ENCODE measurements at places on chromosomes 12 and 14.

DNA sequence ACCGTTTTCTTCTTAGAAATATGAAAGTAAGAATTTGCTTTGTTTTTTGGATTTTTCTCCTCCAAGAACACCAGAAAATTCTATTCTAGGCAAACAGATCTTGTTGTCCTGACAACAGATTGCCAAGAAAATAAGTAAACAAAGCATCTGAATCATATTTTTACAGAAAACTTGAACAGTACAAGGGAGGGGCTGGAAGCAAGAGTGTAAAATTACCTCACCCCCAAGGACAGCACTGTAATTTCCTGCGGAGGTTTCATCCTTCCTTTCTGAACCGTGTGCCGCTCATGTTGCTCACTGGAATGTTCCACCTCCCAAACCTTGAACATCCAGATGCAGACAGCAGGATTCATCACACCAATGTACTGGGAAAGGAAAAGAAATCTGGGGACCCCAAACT, 5.4 kb upstream of the CAMKK2 start:
- DNase-seq = no peak

- no peak for DNase-seq
Observed at GRCh38 chr14:32256576-32256975, 53.5 kb upstream of the RNU6-8 start.

- no peak for DNase-seq
Observed at GRCh38 chr14:90321891-90322290, 9.8 kb downstream of the NRDE2 start.

DNA sequence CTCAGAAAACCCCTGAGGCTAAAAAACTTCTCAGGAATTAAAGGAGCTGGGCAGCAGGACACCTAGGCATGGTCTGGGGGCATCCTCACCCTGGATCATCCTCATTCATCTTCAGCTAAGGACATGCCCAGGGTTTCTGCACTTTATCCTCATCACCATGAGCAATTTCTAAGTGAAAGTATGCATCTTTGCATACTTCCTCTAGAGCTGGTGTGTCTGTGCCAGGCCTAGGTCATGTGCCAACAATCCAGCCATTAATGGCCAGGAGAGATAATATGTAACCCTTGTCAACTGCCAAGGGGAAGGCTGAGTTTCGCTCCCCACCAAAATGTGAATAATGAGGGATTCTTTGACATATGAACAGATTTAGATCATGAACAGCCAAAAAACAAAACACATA, 160.5 kb downstream of the KITLG start:
- DNase-seq = no peak

DNA sequence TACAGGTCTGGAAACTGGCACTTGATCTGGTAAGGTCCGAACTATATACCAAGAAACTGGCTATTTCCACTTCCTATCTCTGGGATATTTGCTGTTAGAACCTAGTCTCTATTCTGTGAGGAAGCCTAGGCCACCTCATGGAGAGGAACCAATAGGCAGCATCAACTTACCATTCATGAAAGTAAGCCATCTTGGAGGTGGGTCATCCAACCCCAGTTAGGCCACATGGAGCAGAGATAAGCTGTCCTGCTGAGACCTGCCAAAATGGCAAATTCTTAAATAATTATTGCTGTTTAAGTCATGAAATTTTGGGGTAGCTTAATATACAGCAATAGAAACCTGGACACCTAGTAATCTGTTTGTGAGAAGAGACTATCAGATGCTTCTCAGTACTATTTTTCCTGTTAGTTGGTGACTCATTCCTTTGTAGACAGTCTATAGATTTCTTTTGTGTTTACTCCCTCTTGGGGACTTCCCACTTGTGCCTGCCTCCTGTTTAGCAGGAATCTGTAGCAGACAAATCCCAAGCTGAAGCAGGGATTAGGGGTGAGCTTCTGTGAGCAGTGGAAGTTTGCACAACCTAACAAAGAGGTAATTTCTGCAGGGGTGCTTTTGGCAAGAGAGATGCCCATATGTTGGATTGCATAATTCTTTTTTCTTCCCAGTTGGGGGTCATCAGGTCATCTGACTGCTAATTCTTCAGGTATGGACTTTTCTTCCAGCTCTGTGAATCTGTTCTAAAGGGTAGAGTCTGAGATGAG, 136.8 kb downstream of the IGF1 start:
- no peak for DNase-seq

DNA sequence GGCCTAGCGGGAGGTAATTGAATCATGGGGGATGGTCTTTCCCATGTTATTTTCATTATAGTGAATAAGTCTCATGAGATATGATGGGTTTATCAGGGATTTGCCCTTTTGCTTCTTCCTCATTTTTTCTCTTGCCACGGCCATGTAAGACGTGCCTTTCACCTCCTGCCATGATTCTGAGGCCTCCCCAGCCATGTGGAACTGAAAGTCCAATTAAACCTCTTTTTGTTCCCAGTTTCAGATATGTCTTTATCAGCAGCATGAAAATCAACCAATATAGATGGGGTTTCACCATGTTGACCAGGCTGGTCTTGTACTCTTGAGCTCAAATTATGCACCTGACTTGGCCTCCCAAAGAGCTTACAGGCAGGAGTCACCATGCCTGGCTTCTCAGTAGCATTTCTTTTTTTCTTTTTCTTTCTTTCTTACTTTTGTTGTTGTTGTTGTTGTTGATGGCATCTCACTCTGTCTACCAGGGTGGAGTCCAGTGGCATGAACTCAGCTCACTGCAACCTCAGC, 33.2 kb downstream of the TSPAN19 start:
- DNase-seq = no peak

DNA sequence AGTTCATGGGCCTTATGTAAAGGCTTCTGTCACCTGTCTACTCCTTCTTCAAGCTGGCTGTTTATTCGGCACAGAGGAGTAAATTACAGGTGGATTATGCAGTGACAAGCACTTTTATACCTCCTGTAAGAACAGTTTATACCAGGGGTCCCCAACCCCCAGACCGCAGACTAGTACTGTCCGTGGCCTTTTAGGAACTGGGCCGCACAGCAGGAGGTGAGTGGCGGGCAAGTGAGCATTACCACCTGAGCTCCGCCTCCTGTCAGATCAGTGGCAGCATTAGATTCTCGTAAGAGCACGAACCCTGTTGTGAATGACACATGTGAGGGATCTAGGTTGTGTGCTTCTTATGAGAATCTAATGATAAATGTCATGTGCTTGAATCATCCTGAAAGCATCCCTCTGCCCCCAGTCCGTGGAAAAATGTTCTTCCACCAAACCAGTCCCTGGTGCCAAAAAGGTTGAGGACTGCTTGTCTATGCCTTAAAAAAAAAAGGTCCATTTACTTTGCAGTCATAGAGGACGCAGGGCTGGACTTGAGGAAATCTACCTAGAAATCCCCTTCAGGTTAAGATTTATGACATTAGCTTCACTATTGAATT, 78.8 kb downstream of the ETV6 start:
- no peak for DNase-seq

- DNase-seq = no peak
Observed at GRCh38 chr12:63152321-63152700, 1.3 kb upstream of the AVPR1A start.

DNA sequence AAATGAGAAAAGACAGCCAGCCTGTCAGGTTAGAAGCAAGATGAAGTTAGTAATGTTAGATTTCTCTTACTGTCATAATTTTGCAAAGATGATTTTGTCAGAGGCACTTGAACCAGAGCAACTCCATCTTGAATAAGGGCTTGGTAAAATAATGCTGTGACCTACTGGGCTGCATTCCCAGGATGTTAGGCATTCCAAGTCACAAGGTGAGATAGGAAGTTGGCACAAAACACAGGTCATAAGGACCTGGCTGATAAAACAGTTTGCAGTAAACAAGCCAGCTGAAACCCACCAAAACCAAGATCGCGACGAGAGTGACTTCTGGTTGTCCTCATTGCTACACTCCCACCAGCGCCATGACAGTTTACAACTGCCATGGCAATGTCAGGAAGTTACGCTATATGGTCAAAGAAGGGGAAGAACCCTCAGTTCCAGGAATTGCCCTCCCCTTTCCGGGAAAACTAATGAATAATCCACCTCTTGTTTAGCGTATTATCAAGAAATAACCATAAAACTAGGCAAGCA, 1313.5 kb upstream of the TMEM132C start:
- no peak for DNase-seq

GRCh38 chr14:89469210-89470198, 52.5 kb upstream of the FOXN3 start:
- no peak for DNase-seq

DNA sequence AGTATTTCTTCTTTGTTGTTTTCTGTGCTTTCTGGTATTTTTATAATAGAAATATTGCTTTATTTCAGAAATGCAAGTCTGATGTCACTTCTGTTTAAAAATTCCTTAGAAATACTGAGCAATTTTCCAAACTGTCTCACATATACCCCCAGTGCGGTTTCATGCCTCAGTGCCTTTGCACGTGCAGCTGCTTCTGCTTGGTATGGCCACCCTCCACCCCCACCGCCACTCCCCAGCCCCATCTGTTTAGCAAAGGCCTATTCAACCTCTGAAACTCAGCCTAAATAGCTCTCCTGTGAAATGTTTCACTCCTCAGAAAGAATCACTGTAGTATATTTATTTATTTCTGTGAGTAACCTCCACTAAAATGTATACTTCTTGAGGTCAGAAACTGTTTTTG, 52.3 kb downstream of the PPM1H start:
- DNase-seq = no peak

GRCh38 chr12:1117970-1118563, 127.0 kb downstream of the ERC1 start:
- DNase-seq = peak; percentile 4

DNA sequence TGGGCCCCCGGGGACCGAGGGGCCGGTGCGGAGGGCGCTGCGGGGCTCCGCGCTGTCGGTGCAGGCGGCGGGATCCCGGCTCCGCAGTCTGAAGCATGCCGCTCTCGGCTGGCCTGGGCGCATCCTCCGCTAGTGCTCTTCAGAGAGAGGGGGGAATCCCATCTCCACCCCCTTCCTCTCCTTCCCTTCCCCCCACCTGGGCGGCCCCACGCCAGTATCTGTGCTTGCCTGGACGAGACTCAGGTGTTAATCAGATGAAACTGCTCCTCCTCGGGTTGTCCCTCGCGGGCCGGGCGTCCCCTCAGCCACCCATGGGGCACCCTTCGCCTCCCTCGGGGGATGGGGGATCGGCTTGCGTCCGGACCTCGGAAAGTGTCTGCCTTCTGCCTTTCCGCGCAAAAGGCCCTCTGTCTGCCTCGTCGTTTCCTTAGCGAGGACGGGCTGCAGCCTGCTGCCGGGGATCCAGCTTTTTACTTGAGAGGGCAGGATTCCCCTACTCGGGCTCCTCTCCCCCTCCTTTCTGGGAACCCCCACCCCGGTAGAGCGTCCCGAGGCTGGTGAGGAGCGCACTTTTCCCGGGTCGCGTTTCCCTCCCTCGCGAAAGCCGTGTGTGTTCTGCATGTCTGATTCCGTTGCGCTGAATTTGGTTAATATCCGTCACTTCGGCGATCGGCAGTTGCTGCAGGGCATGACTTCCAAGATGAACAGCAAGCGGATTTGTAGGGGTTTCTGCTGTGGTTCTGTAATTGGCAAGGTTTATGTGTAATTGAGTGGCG, 1.1 kb downstream of the GPHN start:
- DNase-seq = peak; percentile 49

DNA sequence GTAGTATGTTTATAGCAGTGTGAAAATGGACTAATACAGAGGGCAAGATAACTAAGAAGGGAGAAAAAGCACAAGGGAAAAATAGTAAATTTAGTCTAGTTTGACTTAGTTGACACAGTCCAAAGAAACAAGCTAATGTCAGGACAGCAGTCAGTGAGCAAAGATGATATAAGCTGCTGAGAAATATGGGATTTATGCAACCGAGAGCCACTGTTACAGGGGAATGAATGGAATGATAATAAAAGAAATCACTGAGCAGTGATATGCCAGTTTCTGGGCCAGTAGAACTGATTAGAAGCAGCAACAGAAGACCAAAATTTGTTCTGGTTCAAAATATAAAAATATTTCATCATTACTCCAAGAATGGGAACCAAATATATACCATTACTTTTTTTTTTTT, 60.1 kb downstream of the R3HDM2 start:
- no peak for DNase-seq

GRCh38 chr14:75559451-75560222, 18.8 kb upstream of the FLVCR2 start:
- no peak for DNase-seq

GRCh38 chr12:1020389-1020788, 29.4 kb downstream of the ERC1 start:
- no peak for DNase-seq

DNA sequence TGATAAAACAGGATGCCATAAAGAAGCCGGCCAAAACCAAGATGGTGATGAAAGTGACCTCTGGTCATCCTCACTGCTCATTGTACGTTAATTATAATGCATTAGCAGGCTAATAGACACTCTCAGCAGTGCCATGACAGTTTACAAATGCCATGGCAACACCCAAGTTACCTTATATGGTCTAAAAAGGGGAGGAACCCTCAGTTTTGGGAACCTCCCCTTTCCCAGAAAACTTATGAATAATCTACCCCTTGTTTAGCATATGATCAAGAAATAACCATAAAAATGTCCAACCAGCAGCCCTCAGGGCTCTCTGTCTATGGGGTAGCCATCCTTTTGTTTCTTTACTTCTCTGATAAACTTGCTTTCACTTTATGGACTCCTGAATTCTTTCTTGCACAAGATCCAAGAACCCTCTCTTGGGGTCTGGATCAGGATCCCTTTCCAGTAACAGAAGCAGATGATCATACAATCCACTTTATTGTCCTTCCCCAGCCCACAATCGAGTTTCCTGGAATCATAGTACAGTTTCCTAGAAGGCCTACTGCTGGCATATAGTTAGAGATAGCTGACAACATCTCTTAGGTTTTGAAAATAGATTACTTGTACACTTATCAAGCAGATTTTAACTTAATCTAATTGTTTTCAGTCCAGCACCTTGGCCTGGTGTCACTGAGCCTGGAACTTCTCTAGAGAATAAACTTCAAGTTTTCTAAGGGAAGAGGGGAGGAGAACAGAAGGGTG, 266.7 kb upstream of the HMGA2 start:
- DNase-seq = no peak

- DNase-seq = no peak
Observed at GRCh38 chr12:80700327-80700726, 7.1 kb upstream of the MYF6 start.

GRCh38 chr12:20868277-20868676, 57.8 kb downstream of the SLCO1B3 start:
- no peak for DNase-seq

DNA sequence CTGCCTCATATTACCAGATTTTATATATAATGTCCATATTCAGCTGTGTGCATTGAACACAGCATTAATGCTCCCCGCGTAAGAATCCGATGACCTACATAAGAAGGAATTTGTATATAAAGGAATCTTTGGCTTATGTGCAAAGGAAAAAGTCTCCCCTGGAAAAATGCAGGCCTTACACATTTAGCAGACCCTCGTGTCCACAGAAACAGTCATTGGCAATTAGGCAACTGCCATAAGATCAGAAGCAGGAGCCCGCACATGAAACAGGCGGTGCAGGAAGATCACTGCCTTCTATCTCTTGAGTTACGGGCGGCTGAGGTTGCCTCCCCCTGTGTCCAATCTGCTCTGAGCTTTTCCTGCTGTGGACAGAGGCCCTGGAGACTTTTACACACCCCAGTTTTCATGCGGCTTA, 63.2 kb upstream of the RFX4 start:
- no peak for DNase-seq

GRCh38 chr12:124764451-124764850, 99.2 kb downstream of the SCARB1 start:
- DNase-seq = no peak

All from substantia nigra (tissue), 51 donors.